Hematopoietic multipotent progenitor cell (in vitro differentiated cells): ENCODE measurements at places on chromosomes 2 and 18. TPM values are rescaled to one million over a fixed set of nuclear protein-coding genes. Genes with fewer than 3 reads are reported as not detected.

The PSMG2 gene
- 58.7 TPM for total RNA-seq

The ERMN gene
- total RNA-seq: 0.27 TPM

The KLHL29 gene
- under 0.01 TPM for total RNA-seq

The LIPG gene
- total RNA-seq: under 0.01 TPM

The ALLC gene
- total RNA-seq: not detected

The L3MBTL4 gene
- total RNA-seq: 8.1 TPM

The CAVIN2 gene
- 39.0 TPM for total RNA-seq

The HOXD9 gene
- not detected for total RNA-seq

The ALPP gene
- total RNA-seq: 0.27 TPM

The POTEI gene
- total RNA-seq: not detected

The LBH gene
- 25.0 TPM for total RNA-seq

The POTEC gene
- not detected for total RNA-seq

The CRYGC gene
- total RNA-seq: not detected

The SCN9A gene
- 29.9 TPM for total RNA-seq

The PCARE gene
- total RNA-seq: under 0.01 TPM

The GNAL gene
- 0.27 TPM for total RNA-seq

The NTSR2 gene
- not detected for total RNA-seq

The IL1RL2 gene
- not detected for total RNA-seq

The YPEL5 gene
- total RNA-seq: 89.4 TPM

The CNDP1 gene
- total RNA-seq: not detected

DNA sequence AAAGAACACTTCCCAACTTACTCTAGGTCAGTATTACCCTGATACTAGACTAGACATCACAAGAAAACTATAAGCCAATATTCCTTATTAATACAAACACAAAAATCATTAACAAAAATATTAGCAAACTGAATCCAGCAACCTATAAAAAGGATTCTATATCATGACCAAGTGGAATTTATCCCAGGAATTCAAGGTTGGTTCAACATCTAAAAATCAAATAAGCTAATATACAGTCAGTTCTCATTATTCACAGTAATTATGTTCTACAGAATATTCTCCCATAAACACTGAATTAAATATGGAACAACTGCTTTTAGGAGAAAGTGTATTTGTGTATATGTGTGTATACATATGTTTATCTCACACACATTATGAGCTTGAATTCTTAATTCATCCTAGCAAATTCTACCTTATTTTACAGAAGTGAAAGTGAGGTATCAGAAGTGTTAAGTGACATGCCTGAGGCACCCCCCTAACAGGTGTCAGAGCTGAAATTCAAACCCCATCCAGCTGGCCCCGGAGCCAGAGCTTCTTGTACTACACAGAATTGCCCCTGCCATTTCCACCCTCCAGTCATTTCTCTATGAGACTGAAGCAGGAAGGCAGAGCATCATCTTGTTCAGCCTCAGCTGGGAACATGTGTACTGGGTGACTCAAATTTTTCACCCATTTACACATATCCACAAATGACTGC, 77.8 kb downstream of the MALT1 start:
- no peak for DNase-seq

- no peak for DNase-seq
Observed at GRCh38 chr18:77571743-77572142, 322.1 kb downstream of the GALR1 start.

- no peak for DNase-seq
Observed at GRCh38 chr2:18777250-18777812, 188.0 kb upstream of the NT5C1B start.

DNA sequence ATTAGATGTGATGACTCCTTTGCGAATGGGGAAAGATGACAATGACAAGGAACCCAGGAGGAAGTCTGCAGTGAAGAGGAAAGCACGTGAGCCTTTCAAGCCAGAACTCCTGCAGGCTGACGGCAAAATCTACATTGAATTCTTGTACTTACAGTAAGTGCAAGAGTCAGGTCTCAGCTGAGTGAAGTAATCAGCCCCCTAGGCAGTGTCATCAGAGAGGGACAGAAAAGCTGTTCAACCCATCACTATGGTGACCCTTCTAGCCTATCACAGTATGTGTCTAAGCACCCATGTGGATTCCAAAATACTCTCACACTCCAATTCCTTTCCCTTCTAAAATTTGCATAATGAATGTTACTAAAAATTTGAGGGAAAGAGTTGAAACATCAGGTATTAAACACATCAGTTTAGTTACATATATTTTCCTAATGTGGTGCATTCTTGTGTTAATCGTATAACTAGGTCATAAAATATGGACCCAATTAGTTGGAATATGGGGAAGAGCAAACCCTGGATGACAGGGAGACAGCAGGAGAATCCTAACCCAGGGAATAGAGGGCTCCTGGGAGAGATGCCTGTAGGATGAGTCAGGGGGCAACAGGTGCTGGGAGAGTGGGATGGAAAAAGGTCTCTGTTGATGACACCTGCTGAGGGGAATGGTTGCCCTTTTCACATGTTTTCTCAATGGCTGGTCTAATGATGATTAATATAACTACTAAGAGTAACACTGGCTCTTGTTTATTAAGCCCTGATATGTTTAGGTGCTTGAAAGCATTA, 39.5 kb downstream of the VWC2L start:
- no peak for DNase-seq

DNA sequence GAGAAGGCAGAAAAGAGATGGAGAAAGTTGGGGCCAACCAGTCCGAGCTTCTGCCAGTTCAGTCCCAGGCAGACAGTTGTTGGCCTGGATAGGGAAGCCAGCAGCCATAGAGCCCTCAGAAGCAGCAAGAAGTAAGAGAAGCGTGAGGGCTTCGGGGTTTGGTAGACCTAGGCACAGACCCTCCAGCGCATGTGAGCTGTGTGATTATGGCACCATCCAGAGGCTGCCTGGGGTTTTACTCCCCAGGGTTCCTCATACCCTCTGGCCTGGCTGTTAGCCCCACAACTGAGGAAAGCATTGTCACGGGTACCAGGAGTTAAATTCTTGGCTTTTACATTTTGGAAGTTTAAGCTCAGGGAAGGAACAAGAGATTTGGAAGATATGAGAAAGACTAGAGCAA, 93.7 kb upstream of the RAB6C start:
- peak; percentile 24 for DNase-seq

DNA sequence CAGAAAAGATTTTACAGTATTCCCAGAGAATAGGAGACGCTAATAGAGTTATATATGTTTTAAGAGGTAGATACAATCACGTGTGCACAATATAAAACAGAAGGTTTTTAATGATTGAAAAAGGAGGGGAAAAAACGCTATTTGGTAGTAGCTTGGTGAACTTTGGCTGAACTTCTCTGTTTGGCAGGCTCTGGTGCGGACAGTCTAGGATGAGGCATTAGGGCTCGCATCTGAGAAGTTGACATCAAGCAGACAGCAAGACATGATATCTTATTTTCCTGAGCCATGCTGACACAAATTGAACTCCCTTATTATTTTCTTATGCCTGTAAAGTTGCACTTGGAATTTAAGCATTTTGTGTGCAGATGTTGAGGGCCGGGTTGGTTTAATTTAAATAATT, 176.6 kb downstream of the EN1 start:
- no peak for DNase-seq

DNA sequence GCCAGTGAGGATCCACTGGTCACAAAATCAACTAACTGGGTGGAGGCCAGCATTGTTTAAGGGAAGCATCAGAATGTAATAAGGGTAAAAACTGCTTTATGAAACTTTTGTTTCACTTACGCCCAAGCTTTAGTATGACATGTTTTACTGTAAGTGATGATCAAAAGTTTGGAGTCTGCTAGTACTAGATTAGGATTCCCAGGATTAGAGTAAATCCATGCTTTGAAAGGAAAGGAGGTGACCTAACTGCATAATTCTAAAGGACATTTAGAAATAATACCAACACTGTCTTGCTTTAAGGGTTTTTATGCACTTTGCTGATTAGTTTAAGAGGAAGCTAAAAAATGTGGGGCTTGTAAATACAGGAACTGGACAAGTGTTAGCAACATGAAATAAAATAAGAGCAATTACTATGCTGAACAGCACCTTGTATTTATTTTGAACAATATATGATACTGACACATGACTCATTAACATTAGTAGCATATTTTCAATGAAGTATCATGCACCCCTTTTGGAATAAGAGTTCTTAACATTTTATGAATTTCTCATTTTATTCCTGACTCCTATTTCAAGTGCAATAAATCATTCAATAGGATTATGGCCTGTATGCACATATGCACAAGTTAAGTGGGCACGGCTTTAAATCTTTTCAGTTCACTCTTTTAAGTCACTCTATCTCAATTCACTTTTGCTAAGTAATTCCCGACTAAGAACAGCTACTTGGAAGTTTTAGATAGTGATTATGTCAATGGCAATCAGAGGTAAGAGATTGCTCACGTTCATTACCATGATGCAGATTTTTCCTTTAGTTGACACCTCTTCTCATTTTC, 62.5 kb downstream of the STK39 start:
- no peak for DNase-seq

GRCh38 chr2:205358351-205358815, 323.9 kb upstream of the NRP2 start:
- DNase-seq: no peak

GRCh38 chr18:64017870-64018269, 48.0 kb downstream of the SERPINB8 start:
- peak; percentile 62 for DNase-seq

GRCh38 chr2:122114421-122114820, 359.0 kb downstream of the TSN start:
- no peak for DNase-seq

DNA sequence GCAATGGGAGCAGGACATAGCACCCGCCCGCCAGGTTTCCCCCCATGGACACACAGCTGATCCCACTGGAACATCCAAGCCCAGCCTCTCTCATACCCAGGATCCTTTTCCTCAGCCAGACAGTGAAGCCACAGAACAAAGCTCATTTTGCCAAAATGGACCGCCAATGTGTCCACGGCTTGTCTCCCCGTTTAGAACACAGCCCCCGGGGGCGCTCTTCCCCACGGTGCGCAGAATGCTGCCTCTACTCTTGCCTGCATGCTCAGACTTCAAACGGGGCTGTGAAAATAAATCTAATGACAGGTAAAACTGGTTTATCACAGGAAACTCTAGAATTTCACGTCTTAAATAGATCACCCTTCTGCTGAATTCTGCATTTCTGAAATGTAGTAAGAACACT, 548.5 kb upstream of the ID2 start:
- no peak for DNase-seq

DNA sequence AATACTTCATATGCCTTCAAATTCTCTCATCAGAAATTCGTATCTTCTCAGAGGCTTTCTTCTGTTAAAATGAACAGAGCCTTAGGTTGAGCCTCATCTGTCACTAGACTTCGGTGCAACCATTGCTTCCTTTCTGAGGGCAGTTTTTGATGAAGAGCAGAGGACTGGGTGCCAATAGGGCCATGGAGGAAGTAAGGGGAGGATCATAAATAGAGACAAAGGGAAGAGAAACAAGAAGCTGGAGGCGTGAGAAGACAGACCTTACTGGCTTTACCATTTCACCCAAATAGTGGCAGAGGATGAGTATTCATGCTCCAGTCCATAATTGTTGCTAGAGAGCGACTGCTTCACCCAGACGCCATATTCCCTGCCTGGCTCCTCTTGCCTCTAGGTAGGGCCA, 215.6 kb upstream of the PKDCC start:
- no peak for DNase-seq

- DNase-seq: no peak
Observed at GRCh38 chr2:138771534-138771933, 8.7 kb downstream of the NXPH2 start.

GRCh38 chr2:225824748-225825449, 425.4 kb downstream of the NYAP2 start:
- no peak for DNase-seq

DNA sequence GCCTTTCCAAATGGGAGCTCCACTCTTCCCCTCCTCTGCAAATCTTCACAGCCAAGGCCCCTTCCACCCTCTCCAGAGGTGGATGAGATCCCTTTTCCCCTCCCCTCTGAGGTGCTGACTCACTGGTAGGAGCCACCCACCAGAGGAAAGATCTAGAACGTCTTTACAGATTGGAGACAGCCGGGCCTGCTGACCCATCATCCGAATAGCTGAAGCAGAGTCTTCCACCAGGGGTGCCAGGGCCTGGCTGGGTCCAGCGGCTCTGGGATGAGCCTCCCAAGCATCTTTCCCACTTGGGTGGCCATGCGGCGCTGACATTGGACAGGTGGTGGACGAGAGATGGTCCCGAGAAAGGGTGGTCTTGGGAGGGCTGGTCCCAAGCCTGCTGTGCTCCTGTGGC, 9.0 kb downstream of the ERFE start:
- no peak for DNase-seq

DNA sequence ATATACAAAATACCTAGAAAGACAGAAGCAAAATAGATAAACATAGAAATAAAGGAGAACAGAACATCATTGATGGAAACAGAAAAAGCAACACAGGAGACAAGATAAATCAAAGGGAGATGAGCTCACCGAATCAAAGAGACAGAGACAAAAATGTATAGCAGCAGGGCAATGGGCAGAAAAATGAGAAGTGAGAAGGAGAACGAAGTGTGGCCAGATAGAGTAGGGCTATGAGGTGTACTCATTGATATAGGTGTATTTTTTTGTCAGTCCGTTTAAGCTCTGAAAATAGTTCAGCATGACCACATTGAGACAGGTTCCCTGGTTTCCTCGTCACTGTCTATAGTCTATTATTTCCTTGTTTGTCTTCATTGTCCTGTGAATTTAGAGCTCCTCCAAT, 55.1 kb downstream of the SP100 start:
- DNase-seq: no peak

- no peak for DNase-seq
Observed at GRCh38 chr2:229410946-229411345, 139.9 kb upstream of the PID1 start.

- peak; percentile 26 for DNase-seq
Observed at GRCh38 chr18:24011123-24011917, 3.2 kb upstream of the TTC39C start.

GRCh38 chr2:158187908-158188307, 86.2 kb downstream of the UPP2 start:
- DNase-seq: no peak

DNA sequence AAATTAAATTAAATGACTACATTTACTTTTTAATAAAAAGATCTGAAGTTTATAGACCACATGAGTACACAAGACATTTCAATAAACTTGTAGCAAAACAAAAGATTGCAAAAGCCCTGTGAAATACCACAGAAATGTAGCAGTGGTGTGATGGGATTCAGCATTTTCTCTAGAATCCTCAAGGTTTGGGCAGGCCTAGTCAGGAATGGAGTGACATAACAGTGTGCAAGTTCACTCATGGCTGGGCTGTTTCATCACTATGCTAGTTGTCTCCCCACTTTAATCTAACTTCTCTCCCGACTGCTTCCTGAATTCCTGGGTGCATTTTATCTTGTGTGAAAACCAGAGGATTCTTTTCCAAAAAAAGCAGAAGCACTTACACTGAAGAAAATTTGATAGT, 1089.9 kb upstream of the DDX18 start:
- no peak for DNase-seq

- DNase-seq: no peak
Observed at GRCh38 chr2:211751848-211752247, 786.8 kb downstream of the ERBB4 start.

DNA sequence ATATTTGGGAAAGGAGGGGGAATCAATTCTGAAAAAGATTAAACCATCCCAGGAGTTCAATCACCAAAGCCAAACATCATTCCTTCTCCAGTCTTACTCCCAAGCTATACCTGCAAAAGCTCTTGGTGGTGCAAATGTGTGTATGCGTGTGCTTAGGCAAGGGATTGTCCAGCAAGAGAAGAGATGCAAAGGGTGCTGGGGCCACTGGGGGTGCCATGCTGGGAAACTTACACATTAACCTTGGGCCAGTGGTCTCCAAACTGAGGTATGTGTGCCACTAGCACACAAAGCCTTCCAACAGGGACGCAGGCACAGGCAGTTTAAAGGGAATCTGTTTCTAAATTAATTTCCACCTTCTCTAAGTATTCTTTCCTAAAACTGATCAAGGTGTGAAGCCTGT, 307.9 kb downstream of the NBAS start:
- no peak for DNase-seq
